ENCODE measurements at places on chromosomes 5 and 9.

GRCh38 chr5:59401637-59402036 lies 491.9 kb downstream of the PDE4D start:
- DNase-seq: no peak

DNA sequence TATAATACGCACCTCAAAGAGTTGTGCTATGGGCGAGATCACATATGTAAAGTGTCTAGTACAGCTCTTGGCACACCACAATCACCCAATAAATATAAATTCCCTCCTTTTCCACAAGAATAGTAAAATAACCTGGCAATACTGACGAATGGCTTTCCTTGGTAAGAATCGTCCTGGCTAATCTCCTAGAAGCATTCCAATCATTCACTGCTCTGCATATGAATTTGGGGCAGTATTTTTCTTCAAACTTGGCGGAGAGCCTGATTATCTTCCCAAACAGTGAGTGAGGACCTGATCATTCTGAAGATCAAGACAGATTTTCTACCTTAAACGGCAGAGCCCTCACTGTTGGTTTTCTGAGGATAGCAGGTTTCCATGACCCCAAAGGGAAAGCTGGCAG lies 96.0 kb downstream of the TMEM215 start:
- no peak for DNase-seq

GRCh38 chr5:67896930-67897313 lies 318.6 kb upstream of the PIK3R1 start:
- no peak for DNase-seq

DNA sequence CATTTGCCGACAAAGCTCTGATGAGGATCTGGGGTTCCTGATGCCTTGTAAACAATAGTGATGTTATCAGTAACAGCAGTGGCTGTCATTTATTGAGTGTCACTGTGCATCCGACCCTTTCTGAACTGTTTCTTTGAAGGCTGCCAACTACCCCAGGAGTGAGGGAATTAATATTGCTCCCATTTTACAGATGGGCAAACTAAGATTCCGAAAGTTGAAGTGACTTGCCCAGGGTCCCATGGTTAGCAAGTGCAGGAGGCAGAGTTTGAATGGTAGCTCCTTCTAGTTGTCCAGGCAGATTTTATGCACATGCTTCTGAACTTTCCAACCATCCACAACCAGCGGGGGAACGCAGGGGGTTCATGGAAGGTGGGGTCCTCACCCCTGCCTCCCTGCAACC lies 81.9 kb downstream of the COL27A1 start:
- no peak for DNase-seq

GRCh38 chr9:101242651-101243050 lies 142.2 kb downstream of the BAAT start:
- no peak for DNase-seq

GRCh38 chr5:73912821-73913271 lies 286.9 kb downstream of the ARHGEF28 start:
- no peak for DNase-seq

- no peak for DNase-seq
These were observed 12.2 kb downstream of the ZNF618 start for GRCh38 chr9:113888336-113888735.

Data from GM19239 (cell line).